ENCODE measurements at places on chromosomes 4 and X.

DNA sequence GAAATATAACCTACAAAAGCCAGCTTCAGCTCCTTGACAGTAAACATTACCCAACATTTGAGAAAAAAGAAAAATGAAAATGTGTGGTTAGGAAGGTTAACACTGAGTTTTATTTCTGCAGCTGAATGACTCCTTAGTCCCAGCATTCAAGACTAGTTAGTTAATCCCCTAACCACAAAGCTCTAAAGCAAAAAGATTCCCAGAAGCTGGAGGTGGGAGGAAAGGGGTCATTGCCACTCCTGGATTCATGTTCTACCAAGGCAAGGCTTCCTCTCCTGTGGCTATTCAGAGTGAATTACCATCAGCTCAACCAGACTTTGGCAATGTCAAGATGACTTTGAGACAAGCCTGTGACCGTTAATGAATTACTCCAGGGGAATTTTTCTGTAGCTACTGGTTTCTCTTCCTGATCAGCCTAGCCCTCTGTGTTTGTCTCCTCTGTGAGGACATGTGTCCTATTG, 63.6 kb downstream of the HADH start:
- no peak overlapping the region for H3K4me3 ChIP-seq
- H3K27me3 ChIP-seq: no peaks in the 10 kb centered on the region
- peak; percentile 41 for DNase-seq

DNA sequence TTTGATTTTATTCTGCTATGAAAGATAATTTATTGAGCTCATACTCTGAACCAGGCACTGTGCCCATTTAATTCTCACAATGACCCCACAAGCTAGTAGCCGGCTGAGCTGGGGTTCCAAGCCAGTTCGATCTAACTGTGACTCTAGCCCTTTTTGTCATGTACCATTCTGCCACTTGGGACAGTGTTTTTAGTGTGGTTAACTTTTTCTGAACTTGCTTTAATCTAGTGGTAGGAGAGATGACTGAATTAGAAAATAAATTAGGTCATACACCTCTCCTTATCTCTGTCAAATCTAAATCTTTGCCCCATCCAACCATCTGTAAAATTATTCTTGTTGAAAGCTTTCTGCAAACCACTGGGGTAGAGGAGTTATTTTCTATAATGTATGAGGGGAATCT, 136.0 kb downstream of the CBR4 start:
- peaks cover 5% of the 10 kb centered on the region for H3K4me1 ChIP-seq
- H3K27me3 ChIP-seq: no peaks in the 10 kb centered on the region
- no peaks in the 10 kb centered on the region for H3K36me3 ChIP-seq
- DNase-seq: no peak
- H3K27ac ChIP-seq: no peak overlapping the region

DNA sequence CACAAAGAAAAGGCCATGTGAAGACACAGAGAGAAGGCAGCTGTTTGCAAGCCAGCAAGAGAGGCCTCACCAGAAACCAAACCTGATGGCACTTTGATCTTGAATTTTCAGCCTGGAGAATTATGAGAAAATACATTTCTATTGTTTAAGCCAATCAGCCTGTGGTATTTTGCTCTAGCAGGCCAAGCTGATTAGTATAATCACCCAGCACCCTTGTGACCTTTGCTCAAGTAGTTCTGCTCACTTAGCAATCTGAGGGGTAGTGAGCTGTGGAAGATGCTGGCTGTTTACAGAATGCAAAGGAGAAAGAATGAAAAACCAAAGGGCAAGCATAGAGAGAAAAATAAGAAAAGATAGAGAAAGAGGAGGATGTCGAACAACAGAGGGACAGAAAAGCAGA, 396.4 kb upstream of the BOD1L1 start:
- H3K4me1 ChIP-seq: peaks cover 6% of the 10 kb centered on the region
- no peak overlapping the region for H3K4me3 ChIP-seq
- H3K27me3 ChIP-seq: no peaks in the 10 kb centered on the region
- peak overlapping the region; percentile 44 for H3K27ac ChIP-seq

DNA sequence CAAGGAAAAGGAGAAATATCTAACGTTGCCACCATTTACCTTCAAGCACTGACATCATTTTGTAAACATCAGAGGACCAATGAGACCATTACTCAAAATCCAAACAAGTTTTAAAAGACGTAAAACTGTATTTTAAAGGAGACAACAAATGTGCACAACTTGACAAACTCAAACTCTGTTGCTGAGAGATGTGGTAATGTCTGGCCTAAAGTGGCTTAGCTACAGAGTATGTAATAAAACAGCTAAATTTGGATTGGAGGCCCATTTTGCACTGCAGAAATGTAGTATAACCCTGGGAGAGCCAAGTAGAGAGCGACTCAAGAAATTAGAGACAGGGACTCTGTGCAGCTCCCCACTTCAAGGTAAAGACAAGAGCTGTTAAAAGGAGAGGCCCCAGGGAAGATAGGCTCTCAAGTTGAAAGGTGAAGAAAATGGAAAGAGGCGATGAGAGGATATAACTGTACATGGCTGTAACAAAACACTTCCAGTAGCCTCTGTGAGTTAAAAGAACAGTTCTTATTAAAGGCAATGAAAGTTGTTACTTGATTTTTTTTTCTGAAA, 20.3 kb downstream of the UNC5C start:
- no peak overlapping the region for H3K27ac ChIP-seq
- no peak overlapping the region for H3K4me3 ChIP-seq
- no peaks in the 10 kb centered on the region for H3K36me3 ChIP-seq
- no peaks in the 10 kb centered on the region for H3K4me1 ChIP-seq
- no peak for DNase-seq

GRCh38 chr4:874056-874455, 48.1 kb upstream of the CPLX1 start:
- no peaks in the 10 kb centered on the region for H3K27me3 ChIP-seq
- H3K4me1 ChIP-seq: no peaks in the 10 kb centered on the region
- no peak overlapping the region for H3K27ac ChIP-seq
- H3K4me3 ChIP-seq: no peak overlapping the region
- H3K36me3 ChIP-seq: no peaks in the 10 kb centered on the region

DNA sequence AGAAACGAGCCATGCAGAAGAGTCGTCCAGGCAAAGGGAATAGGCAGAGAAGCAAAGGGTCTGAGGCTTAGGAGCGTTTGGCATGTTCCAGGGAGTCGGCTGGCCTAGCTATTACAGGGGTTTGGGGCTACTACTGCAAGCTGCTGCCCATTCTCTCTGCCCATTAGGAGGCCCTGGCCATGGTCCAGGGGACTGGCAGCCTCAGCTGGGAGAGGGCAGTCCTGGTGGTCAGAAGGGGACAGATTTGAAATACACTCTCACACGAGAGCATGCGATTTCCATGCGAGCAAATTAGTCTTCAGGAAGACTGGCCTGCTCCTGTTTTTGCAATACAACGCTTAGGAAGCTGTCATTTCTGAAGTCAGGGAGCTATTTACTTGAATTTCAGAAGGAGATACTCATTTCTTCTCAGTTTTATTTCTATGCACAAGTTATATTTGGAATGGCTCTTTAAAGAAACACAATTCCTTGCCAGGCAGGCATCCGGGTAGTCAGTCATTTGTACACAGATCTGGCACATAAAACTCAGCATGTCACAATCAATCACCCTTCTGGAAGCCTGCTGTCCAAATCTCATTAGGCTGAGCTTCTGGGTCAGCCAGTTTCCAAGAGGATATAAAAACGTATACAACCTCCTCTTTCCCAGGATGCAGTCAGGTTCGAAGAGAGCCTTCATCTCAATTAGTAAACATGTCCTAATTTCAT, 27.0 kb downstream of the PROM1 start:
- no peak overlapping the region for H3K27ac ChIP-seq
- H3K4me1 ChIP-seq: peaks cover 6% of the 10 kb centered on the region
- H3K36me3 ChIP-seq: no peaks in the 10 kb centered on the region

DNA sequence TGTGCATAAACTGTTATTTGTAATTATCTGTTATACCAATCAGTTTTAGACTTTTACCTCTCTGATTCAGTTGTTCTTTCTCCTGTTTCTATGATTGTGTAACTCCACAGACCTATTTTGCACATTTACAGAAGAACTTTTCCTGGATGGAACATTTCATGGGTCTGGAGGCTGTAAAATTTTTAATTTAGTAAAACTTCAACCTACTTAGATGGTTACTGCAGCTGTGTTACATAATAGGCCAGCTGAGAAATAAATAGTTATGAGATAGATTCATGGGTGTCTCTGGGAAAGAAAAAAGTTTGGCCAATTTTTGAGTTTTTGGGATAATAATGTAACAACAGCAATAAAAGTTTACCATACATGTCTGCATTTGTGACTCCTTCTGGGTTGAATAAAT, 253.5 kb downstream of the ARHGAP24 start:
- H3K27ac ChIP-seq: no peak overlapping the region
- no peak for DNase-seq
- peaks cover 3% of the 10 kb centered on the region for H3K4me1 ChIP-seq
- no peak overlapping the region for H3K4me3 ChIP-seq
- H3K36me3 ChIP-seq: no peaks in the 10 kb centered on the region
- H3K27me3 ChIP-seq: no peaks in the 10 kb centered on the region

GRCh38 chr4:176306837-176307665, 12.7 kb upstream of the SPCS3 start:
- H3K27me3 ChIP-seq: peaks cover 8% of the 10 kb centered on the region
- no peak overlapping the region for H3K4me3 ChIP-seq
- no peak for DNase-seq
- H3K4me1 ChIP-seq: no peaks in the 10 kb centered on the region
- no peaks in the 10 kb centered on the region for H3K36me3 ChIP-seq

- DNase-seq: peak; percentile 17
- H3K4me1 ChIP-seq: no peaks in the 10 kb centered on the region
- H3K36me3 ChIP-seq: no peaks in the 10 kb centered on the region
- H3K27me3 ChIP-seq: no peaks in the 10 kb centered on the region
- no peak overlapping the region for H3K4me3 ChIP-seq
- H3K27ac ChIP-seq: no peak overlapping the region
Observed at GRCh38 chrX:129622757-129623301, 31.9 kb downstream of the APLN start.

GRCh38 chrX:118779581-118779980, 44.0 kb upstream of the ZCCHC12 start:
- no peak overlapping the region for H3K4me3 ChIP-seq
- H3K27me3 ChIP-seq: no peaks in the 10 kb centered on the region
- no peaks in the 10 kb centered on the region for H3K4me1 ChIP-seq
- no peaks in the 10 kb centered on the region for H3K36me3 ChIP-seq

GRCh38 chrX:130788786-130789581, 114.0 kb downstream of the ENOX2 start:
- no peaks in the 10 kb centered on the region for H3K27me3 ChIP-seq
- H3K4me3 ChIP-seq: no peak overlapping the region
- no peak overlapping the region for H3K27ac ChIP-seq

DNA sequence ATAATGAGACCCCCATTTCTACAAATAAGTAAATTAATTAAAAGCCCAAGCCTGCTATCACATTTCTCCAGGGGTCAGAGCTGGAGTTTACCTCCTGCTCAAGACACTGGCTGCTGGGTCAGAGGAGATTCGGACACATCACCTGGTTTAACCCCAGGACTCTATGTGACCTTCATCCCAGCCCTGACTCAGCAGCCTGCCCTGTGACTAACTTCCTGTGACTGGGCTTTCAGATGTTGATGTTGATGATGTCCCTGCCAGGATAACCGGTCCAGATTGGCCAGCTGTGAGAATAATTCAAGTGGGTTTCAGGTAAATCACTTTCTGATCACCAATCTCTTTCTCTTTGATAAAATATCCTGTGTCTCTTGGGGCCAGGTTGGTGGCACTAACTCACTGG, 102.4 kb upstream of the MAML3 start:
- H3K27me3 ChIP-seq: no peaks in the 10 kb centered on the region
- H3K36me3 ChIP-seq: no peaks in the 10 kb centered on the region
- peaks cover 43% of the 10 kb centered on the region for H3K4me1 ChIP-seq
- peak overlapping the region; percentile 98 for H3K27ac ChIP-seq
- peak; percentile 52 for DNase-seq

DNA sequence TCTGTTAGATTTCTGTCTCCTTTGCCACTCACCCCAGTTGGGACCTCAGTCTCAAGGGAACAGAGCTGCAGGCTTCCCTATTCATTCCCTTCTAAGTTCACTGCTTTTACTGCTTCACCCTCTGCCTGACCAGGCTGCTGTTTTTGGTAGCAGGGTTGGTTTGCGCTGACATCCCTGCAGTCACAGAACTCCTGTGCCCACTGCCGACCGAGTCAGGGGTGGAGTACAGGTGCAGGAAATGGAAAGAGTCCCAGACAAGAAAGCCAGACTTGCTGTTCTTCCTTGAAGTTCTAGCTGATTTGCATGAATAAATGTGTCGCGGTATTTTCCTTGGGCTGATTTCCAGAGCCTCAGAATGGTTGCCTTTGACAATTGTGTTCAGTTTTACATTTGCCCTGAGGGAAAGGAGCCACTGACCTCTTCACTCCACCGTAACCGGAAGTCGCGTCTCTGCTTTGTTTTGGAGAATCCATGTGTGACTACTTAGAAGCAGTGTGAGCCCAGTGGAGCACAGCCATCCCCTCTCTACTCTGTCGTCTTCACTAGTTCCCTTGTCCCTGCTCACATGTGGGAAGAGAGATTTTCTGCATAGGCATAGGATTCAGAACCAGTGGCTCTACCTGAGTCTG, 84.8 kb downstream of the TNIP2 start:
- no peaks in the 10 kb centered on the region for H3K4me1 ChIP-seq
- H3K4me3 ChIP-seq: no peak overlapping the region

DNA sequence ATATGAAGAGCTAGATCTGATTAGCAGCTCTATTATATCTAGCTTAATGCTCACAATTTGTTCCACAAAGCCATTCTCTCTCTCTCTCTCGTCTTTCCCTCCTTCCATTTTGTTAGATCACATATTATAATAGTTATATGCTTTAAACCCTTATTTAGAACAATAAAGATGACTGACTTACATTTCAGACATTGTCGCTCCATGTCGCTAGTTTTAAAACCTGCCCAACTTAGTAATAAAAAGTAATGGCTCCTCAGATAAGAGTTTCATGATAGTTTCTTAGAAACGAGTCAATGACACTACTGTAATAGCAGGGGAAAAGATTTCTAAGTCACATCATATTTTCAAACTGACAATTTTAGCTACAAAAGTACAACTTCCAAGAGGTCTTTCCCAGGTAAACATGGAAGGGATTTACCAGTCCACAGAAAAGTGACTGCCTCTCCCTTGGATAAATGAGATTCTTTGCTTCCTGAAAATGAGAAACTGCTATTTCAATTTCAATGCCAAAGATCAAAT, 38.5 kb upstream of the YTHDC1 start:
- no peak for DNase-seq
- H3K4me3 ChIP-seq: no peak overlapping the region
- no peaks in the 10 kb centered on the region for H3K4me1 ChIP-seq

GRCh38 chr4:138835832-138836533, 179.6 kb upstream of the NOCT start:
- peak overlapping the region; percentile 36 for H3K27ac ChIP-seq
- no peaks in the 10 kb centered on the region for H3K27me3 ChIP-seq
- peak; percentile 66 for DNase-seq
- H3K4me3 ChIP-seq: no peak overlapping the region
- no peaks in the 10 kb centered on the region for H3K36me3 ChIP-seq

DNA sequence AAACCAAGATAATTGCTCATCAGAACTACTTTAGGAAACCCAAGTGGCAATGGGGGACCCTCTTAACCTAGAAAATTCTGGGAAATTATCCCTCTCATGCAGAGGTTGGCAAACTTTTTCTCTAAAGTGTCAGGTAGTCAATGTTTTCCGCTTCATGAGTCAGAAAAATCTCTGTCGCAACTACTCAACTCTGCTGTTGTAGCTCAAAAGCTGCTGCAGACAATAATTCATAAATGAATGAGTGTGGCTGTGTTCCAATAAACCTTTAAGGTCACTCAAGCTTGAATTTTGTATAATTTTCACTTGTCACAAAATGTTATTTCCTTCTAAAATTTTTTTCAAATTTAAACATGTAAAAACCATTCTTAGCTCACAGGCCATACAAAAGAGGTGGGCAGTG, 193.4 kb upstream of the MID1 start:
- H3K27ac ChIP-seq: no peak overlapping the region
- no peaks in the 10 kb centered on the region for H3K27me3 ChIP-seq
- no peaks in the 10 kb centered on the region for H3K4me1 ChIP-seq
- no peak overlapping the region for H3K4me3 ChIP-seq
- DNase-seq: no peak
